Chondrocyte (in vitro differentiated cells): ENCODE measurements at places on chromosomes 1 and 21.

DNA sequence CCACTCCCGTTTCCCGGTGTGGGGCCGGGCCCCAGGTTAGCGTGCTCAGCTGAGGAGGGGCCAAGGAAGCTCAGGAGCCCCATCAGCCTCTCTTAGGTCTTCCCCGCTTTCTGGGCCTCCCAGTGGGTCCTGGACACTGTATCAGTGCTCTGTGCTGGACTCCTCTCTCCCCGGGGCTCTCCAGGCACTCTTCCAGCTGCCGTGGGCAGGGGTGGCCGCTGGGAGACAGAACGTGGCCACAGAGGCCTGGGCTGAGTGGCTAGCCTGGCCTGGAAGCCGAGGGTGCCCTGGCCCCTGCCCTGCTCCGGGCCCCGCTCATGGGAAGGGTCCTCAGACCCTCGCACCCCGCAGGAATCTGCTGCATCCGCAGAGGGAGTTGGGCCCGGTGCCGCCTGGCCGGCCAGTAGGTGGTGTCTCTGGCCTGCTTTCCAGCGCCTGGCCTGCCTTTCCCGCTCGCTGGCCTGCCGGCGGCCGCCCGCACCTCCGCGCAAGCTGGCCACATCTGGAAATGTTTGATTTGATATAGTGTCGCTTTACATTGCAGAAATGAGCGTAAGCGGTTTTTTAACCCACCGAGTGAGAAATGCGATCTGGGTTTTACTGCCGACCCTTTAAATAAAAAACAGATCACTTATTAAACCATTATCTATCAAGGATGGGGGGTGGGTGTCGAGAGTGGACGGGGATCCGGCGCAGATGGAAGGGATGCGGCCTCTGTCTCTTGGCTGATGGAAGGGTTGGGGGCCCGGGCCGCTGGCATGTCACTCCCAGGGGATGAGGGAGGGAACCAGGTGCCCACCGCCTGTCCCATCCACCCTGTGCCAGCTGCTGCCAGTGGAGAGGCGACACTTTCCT is 74.4 kb upstream of the TTC34 start:
- no peak for DNase-seq

- no peak for DNase-seq
Observed at GRCh38 chr1:25563330-25564215, 20.2 kb downstream of the LDLRAP1 start.

DNA sequence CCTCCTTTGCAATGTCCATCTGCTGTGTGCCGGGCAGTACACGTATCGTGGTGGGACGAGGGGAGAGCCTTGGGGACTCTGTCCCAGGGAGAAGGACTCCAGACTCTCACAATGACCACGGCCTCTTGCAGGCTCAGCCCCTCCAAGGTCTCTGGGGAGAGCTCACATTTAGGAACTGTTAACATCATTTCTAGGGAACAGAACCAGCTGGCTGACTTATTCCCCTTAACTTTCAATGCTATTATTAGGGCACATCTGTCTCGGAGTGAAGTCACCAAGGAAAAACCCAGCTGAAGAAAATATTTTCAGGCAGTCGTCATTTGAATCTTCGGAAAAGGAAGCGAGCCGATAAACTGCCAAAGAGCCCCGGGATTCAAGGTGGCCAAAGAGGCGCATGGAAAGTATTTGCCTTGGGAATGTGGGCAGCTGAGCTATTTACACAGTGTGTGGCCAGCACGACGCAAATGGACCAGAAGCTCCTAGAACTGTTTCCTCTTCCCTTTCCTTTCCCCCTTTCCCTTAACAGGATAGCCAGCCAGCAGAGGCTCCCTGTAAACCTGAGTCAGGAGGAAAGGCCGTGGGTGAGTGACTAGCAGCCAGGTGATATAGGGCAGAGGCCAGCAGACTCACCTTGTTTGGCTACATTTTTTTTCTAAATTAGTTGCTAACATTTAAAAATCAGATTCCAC is 74.5 kb downstream of the ITPKB start:
- no peak for DNase-seq

GRCh38 chr1:155323729-155324036 is 3.0 kb downstream of the RUSC1 start:
- DNase-seq = no peak

- DNase-seq = no peak
Observed at GRCh38 chr1:108504447-108504846, 54.3 kb downstream of the NBPF6 start.

DNA sequence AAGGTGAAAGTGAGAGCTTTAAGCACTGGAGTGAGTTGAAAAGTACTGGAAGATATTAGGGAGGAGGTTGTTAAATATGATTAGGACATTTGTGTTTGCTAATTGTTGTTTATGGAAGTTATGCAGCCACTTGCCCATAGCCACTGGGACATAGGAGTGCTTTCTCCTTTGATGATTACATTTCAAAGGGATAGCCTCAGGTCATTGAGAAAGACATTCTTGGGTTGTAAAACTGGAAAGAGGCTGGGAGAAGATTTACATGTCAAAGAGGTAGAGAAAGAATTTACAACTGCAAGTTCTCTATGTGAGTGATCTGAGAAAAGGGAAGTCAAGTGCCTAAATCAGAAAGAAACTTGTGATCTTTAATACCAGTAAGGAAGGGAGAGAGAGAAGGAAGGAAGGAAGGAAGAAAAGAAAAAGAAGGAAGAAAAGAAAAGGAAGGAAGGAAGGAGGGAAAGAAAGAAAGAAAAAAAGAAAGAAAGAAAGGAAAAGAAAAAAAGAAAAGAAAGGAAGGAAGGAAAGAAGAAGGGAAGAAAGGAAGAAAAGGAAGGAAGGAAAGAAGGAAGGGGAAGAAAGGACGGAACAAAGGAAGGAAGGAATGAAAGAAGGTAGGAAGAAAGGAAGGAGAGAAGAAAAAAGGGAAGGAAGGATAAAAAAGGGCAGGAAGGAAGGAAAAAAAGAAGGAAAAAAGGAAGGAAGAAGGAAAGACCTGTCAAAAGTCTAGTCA is 284.6 kb upstream of the DPYD start:
- DNase-seq = no peak

DNA sequence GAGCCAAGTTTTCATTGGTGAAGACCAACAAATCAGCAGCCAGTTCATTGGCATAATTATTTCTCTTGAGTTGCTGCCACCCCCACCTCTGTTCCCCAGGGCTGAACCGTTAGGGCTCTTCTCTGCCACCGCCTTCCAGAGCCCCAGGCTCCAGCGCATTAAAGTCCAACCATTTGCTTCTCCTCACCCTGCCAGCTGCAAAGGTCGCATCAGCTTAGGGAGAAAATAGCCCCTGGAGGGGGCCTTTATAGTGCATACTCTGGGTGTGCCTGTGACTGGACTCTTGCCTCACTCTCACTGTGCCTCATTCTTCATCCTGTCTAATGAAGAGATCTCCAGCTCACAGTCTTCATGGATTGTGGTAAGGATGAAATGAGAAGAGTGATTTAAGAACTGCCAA is 50.4 kb downstream of the KDM1A start:
- no peak for DNase-seq

DNA sequence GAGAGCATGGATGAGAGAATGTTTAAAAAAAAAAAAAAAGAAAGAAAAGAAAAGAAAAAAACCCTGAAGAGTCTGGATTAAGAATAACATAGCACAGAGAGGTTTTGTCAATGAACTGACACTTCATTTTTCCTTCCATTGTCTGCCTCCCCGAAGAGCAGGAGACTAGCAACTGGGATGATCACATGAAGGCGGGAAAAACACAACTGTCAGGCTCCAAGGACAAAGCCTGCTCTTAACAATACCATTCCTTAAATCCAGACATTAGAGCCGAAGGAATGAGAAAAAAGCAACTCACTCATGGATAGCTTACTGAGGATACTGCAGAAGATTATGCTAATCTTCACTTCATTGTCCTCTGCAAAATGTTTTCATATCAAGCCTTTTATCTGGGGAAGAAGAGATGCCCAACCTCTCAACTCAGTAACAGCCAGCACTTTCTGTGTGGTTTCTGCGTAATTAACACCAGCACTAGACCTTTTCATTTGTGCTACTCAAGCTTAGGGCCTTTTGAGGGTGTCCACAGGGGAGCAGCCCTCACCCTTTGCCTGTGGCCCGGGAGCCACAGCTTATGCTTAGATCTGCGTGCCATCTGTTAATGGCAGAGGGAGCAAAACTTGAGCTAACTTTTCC is 182.3 kb downstream of the BARHL2 start:
- DNase-seq = no peak

DNA sequence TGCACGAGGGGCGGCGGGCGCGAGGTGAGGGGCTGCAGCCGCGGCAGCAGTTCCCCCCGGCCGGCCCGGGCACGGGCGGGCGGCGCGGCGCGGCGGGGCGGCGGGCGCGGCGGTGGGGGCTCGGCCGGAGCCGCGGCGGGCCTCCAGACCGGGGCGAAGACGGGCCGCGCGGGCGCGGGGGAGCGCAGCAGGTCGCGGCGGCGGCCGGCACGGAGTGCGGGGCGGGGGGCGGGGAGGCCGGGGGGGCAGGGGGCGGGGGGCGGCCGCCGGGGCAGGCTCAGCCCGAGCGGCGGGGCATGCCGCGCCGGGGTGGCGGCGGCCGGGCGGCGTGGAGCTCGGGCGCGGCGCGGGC is 311 bp downstream of the IRF2BP2 start:
- DNase-seq = no peak

DNA sequence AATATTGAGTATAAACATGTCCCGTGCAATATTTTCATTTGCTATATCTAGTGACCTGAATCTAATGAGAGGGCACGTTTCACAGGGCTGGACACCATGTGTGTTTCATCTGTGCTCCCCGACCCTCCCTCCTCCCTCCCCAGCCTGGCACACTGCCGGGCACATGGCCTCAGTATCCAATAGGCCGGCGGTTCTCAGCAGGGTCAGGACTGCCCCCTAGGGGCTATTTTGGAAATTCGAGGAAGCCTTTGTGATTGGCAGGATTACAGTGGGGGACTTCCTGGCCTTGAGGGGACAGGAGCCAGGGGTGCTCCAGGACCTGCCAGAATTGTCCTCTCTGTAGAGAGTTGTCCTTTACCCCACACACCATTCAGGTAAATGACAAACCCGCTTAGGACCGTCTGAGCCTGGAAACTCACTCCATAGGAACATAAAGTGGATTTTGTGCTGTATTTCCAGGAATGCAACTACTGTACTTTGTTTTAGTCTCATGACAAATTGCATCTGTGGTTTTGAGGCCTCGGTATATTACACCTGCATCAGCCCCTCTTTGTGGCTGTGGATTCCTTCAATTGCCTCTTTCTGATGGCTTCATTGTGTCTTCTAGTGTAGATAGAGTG is 109.5 kb upstream of the SIM2 start:
- no peak for DNase-seq

GRCh38 chr1:30905916-30906620 is 2.5 kb downstream of the SDC3 start:
- peak; percentile 72 for DNase-seq

DNA sequence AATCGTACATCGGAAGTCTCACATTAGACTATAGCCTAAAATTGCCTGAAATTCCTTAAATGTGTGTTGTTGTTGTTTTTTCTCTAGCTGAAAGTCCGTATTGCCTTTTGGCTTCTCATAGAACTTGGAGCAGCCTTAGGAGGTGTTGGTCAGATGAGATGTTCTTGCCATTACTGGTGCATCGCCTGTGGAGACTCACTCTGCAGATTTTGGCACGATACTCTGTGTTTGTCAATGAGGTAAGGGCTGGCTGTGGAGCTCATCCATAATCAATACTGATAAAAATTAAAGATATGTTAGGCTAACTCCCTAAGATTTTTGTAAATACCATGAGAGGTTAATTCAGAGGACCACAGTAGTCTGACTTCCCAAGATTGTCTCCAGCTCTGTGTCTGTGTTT is 28.9 kb downstream of the AGT start:
- no peak for DNase-seq

DNA sequence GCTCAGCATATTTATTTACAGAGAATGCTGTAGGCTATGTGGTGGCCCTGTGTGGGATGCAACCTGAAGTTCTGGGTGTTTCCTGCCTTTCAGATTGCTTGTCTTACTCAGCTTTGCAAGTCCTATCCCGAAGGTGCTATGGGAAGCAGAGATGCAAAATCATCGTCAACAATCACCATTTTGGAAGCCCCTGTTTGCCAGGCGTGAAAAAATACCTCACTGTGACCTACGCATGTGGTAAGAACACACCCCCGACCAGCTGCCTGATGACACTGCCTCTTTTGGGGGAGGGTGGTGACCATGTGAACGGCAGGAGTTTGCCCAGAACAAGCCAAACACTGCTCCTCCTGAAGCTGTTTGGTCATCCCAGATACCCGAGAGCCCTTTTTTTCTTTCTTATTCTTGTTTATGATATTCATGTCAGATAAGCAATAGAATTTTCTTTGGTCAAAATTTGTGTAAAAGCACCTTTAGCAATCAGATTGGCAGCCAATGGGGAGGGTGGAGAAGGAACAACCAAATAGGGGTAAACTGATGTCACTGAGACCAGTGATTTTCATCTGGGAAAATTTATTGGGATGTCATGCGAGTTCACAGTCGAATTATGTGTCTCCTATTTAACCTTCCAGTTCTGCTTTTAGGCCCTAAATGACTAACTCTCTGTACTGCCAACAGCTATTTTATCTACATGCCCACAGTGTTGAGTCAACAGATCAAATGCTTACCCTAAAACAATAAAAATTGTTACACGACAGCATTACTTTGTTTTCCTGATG is 82.6 kb downstream of the EVA1C start:
- DNase-seq = no peak

- DNase-seq = no peak
Observed at GRCh38 chr1:35285771-35286606, 17.5 kb downstream of the ZMYM4 start.

DNA sequence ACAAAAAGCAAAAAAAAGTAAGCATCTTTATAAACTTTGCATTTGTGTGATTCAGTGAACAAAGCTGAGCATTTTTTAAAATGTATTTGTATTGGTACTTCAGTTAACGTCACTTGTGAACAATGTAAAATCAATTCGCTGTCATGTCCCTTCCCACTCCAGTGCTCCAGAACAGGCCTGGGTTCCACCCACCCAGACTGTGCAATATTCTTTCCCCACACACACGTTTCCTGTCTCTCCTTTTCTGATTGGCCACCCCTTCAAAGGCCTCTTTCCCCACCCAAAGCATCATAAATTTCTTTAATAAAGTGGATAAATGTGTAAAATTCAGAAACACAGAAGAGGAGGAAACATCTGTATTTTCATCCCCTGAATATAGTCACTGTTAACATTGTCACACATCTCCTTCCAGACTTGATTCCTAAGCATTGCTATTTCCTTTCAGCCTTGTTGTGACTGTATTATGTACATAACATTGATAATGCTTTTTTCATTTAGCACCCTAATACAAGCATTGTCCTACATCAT is 12.0 kb downstream of the CLEC20A start:
- no peak for DNase-seq

GRCh38 chr1:153610334-153610733 is 2.6 kb downstream of the S100A16 start:
- DNase-seq = no peak

GRCh38 chr1:240074422-240074821 is 17.3 kb upstream of the FMN2 start:
- no peak for DNase-seq
